Transverse colon (tissue), 4 donors: ENCODE measurements at places on chromosomes 2 and 18.

DNA sequence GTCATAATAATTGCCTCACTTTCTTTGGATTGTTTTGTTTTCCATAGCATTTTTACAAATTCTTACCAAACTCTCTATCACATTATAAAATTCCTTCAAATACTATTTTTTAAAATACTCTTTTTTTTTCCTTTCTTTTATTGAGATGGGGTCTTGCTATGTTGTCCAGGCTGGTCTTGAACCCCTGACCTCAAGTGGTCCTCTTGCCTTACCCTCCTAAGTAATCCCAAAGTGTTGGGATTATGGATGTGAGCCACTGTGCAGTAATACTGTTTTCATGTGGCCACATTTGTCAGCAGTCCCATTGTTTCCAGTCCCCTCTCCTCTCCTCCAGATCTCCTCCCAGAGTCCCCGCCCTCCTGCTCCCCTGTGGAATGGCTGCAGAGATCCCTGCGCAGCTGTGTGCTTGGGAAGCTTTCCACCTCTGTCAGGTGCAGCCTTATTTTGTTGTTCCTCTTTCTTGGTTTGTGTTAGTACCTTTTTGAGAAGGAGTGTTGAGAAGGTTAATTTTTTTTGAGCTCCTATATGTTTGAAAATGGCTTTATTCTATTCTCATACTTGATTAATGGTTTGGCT is 227.3 kb downstream of the LOXHD1 start:
- DNase-seq = no peak

GRCh38 chr2:224405412-224405811 is 3.5 kb upstream of the FAM124B start:
- no peak for DNase-seq

DNA sequence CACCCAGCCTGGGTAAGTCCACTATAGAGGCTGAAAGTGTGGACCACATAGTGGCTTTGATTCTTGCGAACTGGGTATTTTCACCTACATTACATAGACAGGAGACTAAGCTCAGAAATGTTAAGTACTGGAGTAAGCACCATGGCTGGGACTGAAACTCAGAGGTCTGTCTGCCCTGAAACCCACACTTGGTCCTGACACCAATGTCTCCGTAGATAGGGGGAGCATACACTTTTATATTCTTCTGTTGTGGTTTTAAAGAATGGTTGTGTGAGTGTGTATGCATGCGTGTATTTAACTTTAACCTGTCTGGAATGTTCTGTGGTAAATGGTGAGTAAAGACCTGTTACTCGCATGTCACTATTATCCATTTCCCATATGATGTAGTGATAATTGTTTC is 10.3 kb upstream of the NPPC start:
- DNase-seq = no peak

GRCh38 chr2:157480182-157480961 is 36.5 kb upstream of the CYTIP start:
- DNase-seq = peak; percentile 21

- no peak for DNase-seq
These were observed 60.9 kb downstream of the CHST9 start for GRCh38 chr18:27124196-27124595.

DNA sequence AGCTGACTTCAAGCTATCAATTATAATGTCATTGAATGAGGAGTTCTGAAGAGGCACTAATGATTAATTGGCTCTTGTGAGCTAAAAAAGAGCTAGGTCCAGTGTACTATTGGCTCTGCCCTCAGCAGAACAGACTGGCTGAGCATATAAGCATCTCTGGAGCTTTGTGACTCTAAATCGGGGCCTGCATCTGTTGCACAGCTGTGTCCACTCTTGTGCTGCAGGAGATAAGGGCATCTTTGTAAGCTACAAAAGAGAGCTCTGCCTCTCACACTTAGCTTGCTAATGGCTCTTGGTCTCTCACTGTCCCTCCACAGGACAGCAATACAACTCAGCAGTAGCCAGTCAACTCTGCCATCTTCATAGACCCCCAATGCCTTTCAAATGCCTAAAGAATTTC is 61.5 kb upstream of the L3MBTL4 start:
- DNase-seq = no peak

DNA sequence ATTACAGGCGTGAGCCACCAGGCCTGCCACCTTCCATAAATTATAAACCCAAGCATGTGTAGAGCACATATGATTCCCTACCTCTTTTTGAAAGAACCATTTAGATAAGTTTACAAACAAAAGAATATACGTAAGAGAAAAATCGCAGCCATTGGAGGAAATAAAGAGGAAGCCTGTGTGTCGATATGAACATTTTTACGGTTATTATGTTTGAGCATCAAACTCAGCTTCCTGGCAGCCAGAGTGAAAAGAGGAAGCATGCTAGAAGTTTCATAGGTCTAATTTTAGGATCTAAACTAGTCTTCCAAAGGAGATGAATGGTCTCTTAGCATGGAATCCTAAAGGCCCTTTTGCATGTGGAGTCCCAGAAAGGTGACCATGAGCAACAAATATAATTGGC is 104.3 kb downstream of the PLB1 start:
- no peak for DNase-seq

GRCh38 chr2:145000376-145000775 is 480.5 kb upstream of the ZEB2 start:
- DNase-seq = no peak

GRCh38 chr2:55875434-55876135 is 48.0 kb downstream of the EFEMP1 start:
- DNase-seq = no peak

DNA sequence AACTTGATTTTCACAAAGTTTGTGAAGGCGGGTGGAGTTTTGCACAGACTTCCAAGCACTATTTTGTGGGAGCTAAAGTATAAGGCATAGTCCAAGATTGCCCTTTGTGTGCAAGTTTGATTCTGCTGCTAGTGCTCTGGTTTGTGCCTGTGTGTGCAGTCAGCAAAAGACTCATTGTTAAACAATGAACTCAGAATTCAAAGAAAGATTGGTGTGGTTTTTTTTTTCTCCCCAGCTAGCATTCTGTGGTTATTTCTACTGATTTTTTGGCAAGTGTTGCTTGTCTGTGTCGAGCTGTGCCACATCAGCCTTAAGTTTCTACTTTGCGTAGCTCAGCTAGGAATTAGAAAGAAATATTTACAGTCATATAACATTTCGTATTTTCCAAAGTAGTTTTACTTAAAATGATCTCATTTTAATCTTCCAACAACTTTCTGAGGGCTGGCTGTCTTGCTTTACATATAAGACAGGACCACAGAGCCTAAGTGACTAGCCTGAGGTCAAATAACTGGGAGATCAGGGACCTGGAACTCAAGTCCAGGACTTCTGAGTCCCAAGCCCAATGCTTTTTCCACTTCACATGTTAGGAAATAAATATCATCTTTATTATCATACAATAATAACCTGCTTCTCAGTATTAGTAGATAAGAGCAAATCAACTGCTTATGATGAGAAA is 69.8 kb downstream of the BABAM2 start:
- no peak for DNase-seq

- no peak for DNase-seq
These were observed 14.2 kb downstream of the PMS1 start for GRCh38 chr2:189798312-189799029.

- DNase-seq = no peak
These were observed 123.0 kb upstream of the ARHGAP28 start for GRCh38 chr18:6606411-6607085.

- no peak for DNase-seq
These were observed 80.5 kb downstream of the BCL2L11 start for GRCh38 chr2:111201214-111201613.

GRCh38 chr2:164560181-164560792 is 61.0 kb downstream of the GRB14 start:
- no peak for DNase-seq

DNA sequence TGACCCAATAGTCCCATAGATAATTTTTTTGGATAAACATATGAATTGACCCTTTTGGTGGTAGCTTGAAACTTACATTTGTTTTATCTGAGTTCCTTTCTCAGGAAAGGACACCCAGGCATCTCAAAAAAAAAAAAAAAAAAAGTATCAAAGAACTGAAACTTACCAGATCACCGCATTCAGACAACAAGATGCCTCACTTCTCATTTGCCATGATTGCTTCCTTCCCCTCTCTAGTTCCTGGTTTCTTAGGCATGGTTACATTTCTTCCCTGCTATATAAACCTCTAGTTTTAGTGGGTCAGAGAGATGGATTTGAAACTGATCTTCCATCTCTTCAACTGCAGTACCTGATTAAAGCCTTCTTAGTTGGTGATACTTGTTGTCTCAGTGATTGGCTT is 240.1 kb downstream of the ACKR3 start:
- DNase-seq = no peak

DNA sequence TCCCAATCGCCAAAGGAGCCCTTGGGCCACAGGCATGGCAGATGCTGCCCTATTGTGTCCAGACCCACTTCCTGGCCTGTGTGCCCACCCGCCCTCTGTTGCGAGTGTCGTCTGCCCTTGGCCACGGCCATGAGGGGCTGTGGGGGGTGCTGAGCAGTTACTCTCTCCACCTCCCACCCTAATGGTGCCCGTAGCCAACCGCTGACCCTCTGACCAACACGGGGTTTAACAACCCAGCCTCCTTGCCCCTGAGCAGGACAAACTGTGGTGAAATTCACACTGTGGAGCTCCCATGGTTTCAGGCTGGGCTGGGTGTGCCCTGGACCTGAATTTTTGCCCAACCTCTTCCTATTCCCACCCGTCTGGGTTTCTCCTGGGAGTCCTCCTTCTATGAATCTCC is 145.7 kb upstream of the HDAC4 start:
- no peak for DNase-seq

DNA sequence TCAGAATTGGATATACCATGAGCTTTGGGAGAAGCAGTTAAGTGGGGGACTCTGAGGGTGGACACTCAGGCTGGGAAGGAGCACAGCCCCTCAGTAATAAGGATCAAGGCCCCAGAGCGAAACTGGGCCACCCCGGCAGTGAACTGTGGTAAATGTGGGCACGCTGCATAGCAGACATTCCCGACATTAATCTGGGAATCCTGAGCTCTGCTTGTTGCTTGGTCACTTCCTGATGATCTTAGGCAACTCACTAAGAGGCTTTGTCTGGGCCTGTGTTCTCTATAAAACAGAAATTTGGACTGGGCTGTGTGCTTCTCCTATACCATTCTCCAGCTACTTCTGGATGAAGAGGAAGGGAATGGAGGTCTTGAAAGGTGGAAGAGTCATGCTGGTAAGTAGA is 4.8 kb downstream of the TGFBRAP1 start:
- no peak for DNase-seq

GRCh38 chr18:46301081-46301480 is 196.9 kb downstream of the HAUS1 start:
- DNase-seq = no peak

- no peak for DNase-seq
These were observed 1099.3 kb upstream of the CELF4 start for GRCh38 chr18:38664929-38665328.

DNA sequence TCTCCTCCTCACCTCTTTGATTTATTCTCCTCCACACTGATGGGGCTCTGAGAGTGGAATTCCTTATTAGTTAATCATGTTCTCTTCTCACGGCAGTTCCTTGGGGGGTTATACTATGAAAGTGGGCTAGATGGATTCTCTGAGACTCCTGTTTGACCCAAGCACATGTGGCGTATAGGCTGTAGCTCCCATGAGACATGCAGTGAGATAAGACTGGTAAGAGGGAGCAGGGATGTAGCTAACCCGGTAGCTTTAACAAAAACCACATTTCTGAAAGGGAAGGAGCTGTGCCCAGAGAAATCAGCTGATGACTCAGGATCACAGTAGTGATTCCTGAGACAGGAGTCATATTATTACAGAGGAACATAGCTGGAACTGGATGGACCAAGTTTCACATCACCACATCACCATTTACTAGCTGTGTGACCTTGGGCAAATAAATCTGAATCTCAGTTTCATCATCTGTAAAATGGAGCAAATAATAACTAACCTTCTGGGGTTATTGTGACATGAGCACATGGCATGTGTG is 82.9 kb downstream of the CRIM1 start:
- DNase-seq = no peak

- DNase-seq = no peak
These were observed 4.8 kb downstream of the DHRS9 start for GRCh38 chr2:169073963-169074751.

GRCh38 chr2:95292623-95293260 is 4.4 kb upstream of the KCNIP3 start:
- no peak for DNase-seq
